Thymus (tissue), 14 donors: ENCODE measurements at places on chromosomes 5 and 9. TPM values are rescaled to one million over a fixed set of nuclear protein-coding genes. Genes with fewer than 3 reads are reported as not detected.

The LRRTM2 gene
- 0.57 TPM for total RNA-seq

The ANGPTL2 gene
- total RNA-seq, result 3.2 TPM

The ARID3C gene
- total RNA-seq, result 0.09 TPM

GRCh38 chr9:15977438-15977837 lies 424.6 kb downstream of the CCDC171 start:
- no peaks in the 10 kb centered on the region for H3K36me3 ChIP-seq
- no peak overlapping the region for H3K27ac ChIP-seq
- H3K4me1 ChIP-seq, result no peaks in the 10 kb centered on the region
- H3K4me3 ChIP-seq, result no peak overlapping the region
- no peaks in the 10 kb centered on the region for H3K27me3 ChIP-seq
- no peak for DNase-seq

DNA sequence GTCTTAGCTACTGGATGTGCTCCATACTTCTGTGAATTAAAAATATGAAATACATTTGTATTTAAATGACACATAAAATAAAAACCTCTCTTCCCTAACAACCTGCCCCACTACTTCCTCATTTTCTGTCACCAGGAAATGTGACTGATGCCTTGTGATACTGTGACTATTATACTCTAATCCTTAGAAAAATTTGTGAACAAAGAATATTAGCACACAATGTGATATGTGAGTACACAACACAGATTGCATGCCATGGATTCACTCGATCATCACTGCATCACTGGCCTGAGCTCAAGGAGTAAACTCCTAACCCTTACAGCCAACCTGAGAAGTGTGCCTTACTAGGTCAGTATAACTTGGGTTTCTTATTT lies 281.0 kb downstream of the EFNA5 start:
- DNase-seq, result no peak
- no peaks in the 10 kb centered on the region for H3K27me3 ChIP-seq
- peaks cover 10% of the 10 kb centered on the region for H3K4me1 ChIP-seq
- no peaks in the 10 kb centered on the region for H3K36me3 ChIP-seq
